Kidney glomerular epithelial cell (primary cell): ENCODE measurements at places on chromosomes 2 and 18.

DNA sequence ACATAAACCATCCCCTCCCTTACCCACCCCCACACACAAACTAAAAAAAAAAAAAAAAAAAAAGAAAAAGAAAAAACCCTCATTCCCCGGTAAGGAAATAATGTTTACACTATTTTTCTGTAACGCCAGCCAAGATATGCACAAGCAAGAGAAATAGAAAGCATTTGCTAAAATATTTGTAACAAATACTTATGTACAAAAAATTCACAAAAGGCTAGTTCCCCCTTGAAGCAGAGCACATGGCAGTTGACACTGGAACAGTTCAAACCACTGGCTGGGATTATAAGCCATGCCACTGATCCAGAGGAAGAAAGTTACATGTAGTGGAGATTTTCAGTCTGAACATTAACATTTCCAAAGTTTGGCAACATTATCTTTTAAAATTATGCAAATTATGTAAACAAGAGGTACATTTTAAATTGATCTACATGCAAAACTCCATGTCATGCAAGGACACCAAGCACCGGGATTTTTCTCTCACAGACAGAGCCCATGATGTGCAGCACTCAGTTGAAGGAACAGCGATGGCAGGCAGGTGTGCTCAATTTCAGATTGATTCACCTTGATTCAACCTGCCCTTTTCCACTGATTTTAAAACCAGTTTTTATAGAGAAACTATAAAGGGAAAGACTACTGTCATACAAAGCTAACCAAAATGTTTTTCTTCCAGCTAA, 21.4 kb downstream of the PNO1 start:
- no peak for DNase-seq

- no peak for DNase-seq
These were observed 127.5 kb upstream of the ID2 start for GRCh38 chr2:8554296-8554806.

GRCh38 chr2:60549238-60549927, 4.1 kb downstream of the BCL11A start:
- DNase-seq: no peak

DNA sequence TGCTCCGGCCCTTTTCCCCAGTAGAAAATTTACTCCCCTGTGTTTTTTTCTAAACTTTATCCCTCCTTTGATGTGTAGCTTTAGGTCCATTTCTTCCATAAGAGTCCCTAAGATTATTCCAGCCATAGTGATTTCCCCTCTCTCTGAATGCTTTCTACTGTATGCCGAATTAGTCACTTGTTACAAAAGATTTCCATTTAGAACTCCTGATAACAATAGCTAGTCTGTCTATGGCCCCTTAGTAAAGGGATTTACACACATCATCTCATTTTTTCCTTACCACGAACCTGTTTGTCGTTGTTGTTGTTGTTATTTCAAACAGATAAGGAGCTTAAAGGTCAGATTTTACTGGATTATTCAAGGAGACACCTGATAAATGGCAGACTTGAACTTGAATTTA, 256.1 kb downstream of the PAX3 start:
- DNase-seq: no peak
